LoVo (cell line): ENCODE measurements at places on chromosomes 6 and 20.

DNA sequence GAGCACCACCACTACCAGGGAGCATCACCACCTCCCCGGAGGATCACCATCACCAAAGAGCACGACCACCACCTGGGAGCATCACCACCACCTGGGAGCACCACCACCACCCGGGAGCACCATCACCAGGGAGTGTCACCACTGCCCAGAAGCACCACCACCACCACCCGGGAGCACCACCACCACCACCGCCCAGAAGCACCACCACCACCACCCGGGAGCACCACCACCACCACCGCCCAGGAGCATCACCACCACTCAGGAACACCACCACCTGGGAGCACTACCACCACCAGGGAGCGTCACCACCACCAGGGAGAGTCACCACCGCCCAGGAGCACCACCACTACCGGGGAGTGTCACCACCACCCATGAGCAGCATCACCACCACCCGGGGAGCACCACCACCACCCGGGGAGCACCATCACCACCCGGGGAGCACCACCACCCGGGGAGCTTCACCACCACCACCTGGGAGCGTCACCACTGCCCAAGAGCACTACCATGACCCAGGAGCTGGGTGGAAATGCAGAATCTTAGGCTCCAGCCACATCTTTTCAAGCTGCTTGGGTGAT is 237.3 kb downstream of the SOD2 start:
- no peak for DNase-seq

DNA sequence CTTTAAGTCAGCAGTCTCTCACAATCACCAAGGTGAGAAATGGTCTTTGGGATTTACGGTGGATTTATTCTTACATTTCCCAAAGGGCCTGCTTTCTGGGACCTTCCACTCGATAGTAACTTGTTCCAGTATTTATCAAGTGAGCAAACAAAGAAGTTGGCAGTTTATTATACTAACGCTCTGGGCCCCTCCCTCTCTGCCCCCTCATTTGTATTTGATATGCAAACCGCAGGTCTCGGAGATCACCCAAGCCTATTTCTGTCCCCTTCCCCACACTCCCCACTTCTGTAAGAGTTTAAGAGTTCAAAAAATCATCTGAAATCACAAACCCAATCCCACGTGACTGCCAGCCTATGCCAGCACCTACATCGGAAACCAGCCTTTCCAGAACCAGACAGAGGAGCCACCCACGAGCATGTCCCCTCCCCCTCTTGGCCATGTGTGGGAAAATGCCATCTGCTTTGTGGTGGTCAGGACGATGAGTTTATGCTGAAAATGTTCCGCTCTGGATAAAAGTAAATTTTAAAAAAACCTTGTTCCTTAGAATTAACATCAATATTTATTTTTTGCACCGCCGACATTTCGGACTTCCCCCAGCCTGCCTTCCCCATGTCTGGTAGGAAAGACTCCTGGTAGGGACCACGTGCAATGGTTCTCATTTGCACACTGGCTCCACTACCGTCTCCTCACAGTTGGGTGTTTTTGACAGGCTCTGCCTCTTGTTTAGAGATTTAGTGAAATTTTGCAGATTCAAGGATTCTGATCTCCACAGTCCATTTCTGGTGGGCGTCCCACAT is 281.0 kb downstream of the TFAP2C start:
- DNase-seq = no peak

- DNase-seq = no peak
These were observed 42.0 kb upstream of the TMEM244 start for GRCh38 chr6:129903082-129903481.

GRCh38 chr6:144888621-144889020 is 603.5 kb downstream of the UTRN start:
- no peak for DNase-seq

- no peak for DNase-seq
These were observed 81.5 kb downstream of the RREB1 start for GRCh38 chr6:7189101-7189758.

DNA sequence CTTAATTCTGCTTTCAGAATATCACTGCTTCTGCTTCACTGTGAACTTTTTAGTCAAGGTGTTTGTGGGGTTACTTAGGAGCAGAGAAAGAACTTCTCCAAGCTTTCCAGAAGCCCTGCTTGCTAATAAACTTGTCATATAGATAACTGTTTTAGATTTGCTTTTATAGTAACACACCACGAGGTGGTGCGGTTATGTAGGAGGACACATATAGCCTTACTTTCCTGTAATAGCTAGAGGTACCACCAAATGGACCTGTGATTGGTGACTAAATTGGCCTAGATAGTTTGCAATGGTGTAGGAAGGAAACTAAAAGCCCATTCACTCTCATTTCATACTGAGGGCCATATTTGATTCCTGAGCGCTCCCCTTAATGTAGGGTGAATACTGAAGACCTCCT is 52.3 kb upstream of the BCLAF1 start:
- DNase-seq = no peak

DNA sequence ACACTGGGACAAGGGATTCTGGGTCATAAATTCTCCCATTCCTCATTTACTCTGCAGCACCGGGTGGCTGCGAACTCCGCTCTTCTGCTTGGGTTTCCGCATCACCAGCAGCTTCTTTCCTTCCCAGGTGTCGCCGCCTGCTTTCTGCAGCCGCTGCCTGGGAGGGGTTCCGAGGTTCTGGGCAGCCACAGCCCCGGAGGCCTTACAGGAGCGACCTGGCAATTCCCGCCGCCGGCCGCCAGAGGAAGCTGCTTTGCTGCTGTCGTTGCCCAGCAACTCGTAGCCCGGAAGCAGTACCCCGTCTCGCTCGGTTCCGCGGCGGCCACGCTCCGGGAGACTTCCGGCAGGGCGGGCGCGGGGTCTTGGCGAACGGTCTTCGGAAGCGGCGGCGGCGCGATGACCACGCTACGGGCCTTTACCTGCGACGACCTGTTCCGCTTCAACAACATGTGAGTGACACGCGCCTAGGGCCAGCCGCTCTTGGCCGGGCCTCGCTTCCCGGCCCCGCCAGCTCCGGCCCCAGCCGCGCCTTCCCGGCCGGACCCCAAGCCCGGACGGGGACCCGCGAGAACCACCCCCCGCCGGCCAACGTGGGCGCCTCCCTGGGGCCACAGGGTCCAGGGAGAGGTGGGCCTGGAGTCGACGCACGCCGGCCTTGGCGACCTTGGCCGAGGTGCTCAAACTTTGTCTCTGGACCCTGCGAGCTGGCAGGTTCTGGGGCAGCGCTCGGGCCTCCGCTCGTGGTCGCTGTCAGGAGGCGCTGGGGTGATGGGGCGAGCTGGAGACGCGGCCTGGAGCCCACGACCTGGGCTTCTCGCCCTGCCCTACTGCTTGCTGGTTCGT is at the start of gene NAA20:
Gene NAA20, plus strand, starts transcription at position 362 of the 843 bp plus-strand sequence. Its CDS starts 35 bp downstream, at position 397.
- peak; percentile 95 for DNase-seq

GRCh38 chr6:39231521-39232243 is 2.4 kb upstream of the KCNK5 start:
- no peak for DNase-seq

DNA sequence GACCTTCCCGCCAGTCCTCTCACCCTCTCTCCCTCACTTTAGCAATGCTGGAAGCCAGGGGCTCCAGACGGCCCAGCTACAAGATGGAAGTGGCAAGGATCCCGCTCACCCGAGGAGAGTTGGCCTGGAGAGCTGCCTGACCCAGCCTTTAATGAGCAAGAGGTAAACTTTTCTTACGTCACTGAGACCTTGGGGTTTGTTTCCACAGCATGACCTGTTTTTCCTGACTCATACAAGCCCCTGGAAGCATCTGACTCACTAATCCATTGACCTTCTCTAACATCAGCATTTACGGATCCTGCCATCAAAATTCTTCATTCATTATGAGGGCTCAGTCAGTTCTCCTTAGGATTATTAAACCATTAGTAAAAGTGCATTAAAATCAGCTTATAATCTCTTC is 120.4 kb downstream of the MYLK4 start:
- peak; percentile 71 for DNase-seq

DNA sequence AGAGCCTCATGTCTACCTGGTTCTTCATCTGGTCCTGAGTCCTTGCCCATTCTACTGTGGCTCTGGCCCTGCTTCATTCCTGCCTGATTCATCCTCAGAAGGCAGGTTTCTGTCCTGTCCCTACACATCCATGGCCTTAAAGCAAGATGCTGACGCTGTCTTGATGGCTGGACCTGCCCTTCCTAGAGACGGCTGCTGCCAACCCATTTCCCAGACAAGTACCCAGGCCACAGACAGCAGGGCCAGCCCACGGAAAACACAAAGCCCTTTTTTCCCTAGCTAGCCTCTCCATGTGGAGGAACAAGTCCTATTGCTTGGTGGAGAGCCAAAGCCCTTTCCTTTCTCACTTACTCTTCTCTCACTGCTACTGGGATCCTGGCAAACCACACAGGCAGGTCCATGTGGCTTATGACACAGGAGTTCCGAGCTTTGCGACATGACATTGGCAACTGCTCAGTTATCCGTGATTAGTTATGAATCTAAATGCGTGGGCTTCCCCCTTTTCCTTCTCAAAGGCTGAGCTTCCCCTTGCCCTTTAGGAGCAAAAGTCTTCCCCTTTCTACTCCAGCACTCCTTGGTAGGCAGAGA is 72.9 kb downstream of the SLC22A3 start:
- no peak for DNase-seq

DNA sequence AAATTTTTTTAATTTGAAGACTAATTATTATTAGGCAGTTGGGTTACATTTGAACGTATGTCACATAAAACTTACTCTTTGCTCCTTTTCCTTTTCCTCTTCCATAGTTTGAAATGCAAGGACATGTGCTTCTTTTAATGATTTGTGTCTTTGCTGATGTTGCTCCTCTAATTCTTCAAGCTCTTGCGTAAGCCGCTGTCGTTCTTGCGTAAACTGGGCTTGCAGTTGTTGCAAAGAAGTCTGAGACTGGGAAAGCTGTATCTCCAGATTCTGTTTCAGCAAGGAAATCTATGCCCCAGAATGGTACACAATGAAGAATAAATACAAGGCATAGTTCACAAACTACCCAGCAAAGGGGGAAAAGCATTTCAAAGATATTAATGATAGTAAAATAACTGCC is 45.1 kb upstream of the MCM9 start:
- DNase-seq = no peak

DNA sequence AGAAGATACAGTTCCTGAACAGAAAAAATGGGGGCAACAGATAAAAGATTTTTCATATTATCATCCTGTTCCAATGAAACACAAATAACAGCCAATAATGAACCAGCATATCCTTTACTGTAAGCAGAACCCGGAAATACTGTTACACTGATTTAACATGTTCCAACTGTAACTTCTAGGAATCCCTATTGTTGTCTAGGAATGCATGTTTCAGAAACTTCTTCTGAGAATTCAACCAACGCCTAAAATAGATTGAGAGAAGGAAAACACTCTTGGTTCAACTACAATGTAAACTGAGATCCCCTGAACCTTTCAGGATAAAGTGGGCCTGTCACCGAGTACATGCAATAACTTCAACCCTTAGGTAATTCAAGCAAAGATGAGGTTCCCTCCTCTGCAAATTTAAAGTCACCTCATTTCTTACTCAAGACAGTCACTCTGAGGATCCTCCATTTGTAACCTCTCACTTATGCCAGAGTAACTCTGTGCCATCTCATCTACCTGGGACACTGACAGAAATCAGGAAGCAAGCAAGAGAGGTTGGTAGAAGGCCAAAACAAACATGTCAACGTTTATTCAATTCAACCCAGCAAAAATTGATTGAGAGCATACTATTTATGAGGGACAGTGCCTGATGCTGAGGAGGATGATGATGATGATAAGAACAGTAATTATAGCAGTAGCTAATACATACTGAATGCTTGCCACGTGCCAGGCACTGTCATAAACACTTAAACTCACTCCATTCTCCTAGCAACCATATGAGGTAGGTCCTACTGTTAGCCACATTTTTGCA is 14.1 kb downstream of the UBE3D start:
- DNase-seq = no peak

- peak; percentile 3 for DNase-seq
These were observed 170.9 kb upstream of the AKAP12 start for GRCh38 chr6:151068761-151069312.

GRCh38 chr6:54244430-54244829 is 63.8 kb upstream of the TINAG start:
- DNase-seq = peak; percentile 11

- no peak for DNase-seq
These were observed 141.3 kb downstream of the TAF4 start for GRCh38 chr20:61924211-61924857.

- DNase-seq = no peak
These were observed 17.4 kb upstream of the LSM14B start for GRCh38 chr20:62104791-62105345.

- no peak for DNase-seq
These were observed 3.2 kb upstream of the SLC17A9 start for GRCh38 chr20:62949153-62949821.

- no peak for DNase-seq
These were observed 406.7 kb downstream of the LMBRD1 start for GRCh38 chr6:69390125-69390524.

GRCh38 chr6:20605061-20605460 is 70.8 kb downstream of the CDKAL1 start:
- no peak for DNase-seq

DNA sequence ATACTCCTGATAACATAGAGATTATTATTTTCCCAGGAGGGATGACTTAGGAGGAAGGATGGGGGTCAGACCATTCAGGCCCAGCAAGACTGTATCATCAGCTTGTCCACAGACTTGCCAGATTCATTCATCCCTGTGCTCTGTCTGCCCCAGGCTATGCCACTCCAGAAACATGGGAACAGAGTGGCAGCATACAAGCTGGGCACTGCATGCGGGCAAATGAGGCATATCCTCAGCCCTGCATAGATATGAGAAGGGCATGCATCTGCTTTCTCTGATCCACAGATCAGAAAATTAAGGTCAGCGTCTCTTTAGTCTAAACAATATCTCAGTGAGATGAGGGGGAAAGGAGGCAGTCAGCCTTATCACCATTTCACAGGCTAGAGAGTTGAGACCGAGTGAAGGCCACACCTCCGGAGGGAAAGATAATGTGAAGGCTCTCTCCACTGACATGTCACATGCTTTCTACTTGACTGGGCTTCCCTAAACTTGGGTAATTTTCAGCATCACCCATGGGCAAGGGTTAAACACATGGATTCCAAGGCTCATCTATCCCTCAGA is 140.5 kb downstream of the TFAP2B start:
- DNase-seq = no peak

DNA sequence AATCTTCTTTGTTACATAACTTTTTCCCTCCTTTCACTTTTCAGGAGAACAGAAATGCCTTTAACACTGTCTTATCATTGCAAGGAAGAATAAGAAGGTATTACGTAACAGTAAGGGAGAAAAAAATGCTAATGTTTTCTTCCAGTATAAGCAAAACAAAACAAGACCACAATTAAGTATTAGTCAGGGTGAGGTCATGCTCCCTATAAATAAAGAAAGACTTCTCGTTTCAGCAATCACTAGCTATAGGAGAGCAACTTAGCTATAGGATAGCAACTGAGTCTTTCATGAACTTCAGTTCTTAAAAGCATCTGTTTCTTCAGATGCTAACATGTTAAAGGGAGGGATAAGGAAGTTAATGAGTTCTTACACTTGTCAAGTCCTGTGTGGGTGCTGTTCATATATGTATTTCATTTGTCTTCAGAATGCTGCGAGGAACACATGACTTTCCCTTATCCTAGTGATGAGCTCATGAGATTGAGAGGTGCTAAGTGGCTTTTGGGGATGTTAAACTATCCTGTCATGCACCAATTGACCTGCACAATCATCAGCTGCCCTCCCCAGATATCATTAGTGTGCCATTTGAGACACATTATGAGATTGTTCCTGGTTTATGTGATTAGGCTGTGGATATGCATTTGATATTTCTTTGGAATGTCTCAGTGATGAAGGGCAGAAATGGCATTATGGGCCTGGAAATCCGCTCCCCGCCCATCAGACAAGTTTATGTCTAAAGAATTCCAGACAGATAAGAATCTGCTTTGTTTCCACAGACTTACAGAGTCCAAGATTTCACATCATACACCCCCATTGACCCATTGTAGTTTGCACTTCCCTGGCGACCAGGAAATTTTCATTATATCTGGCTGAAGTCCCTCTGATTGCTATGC is 37.5 kb downstream of the LAMA4 start:
- DNase-seq = peak; percentile 55
